ENCODE measurements at places on chromosomes 3 and 15.

DNA sequence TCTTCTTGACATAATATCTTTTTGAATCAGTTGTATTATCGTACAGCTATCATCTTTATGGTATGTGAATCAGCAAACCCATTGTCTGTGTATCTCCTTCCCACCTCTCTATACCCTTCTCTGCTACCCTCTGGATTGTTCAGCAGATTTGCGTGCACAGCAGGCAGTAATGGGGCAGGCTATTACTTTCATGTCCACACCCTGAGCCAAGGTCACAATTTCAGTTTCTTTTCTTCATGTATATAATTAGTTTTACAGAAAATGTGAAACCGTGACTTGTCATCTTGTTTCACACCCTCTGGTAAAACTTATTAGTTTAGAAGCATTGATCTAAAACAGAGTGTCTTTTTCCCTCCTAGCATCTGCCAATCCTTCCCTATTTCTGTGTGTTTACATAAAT is 770.4 kb upstream of the SEMA6D start:
- DNase-seq = no peak

- DNase-seq = no peak
Measured at GRCh38 chr15:88057836-88058235, 198.7 kb downstream of the NTRK3 start.

- peak; percentile 25 for DNase-seq
Measured at GRCh38 chr3:12895391-12896062, 54.2 kb upstream of the RPL32 start.

- DNase-seq = no peak
Measured at GRCh38 chr15:50542887-50543210, 3.6 kb downstream of the USP50 start.

DNA sequence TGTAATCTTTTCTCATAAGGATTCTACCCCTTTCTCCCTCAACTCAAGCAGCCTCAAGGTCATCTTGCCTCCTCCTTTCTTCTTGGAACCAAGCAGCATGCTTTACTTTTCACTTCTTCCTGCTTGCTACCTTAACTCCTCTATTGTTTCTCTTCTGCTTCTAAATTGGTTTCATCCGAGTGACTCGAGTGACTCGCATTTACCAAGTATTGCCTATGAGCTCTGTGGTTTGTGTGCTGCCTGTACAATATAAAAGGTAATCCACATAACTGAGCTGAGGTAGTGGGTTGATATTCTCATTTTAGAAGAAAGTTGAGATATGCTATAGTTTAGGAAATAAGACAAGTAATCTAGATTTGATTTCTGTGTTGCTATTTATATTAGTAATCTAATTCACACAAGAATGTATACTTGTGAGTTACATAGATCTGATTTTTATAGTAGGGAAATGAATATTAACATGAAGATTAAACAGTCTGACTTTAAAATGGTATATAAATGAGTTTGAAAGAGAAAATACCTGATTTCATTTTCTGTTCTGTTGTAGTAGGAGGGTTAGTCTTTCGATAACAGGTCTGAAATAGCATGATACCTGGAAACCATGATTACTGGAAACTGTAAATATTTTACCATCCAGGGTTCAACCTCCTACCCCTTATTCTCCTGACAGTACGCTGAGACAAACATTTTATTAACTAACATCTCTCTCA is 5.5 kb downstream of the HHLA2 start:
- no peak for DNase-seq

DNA sequence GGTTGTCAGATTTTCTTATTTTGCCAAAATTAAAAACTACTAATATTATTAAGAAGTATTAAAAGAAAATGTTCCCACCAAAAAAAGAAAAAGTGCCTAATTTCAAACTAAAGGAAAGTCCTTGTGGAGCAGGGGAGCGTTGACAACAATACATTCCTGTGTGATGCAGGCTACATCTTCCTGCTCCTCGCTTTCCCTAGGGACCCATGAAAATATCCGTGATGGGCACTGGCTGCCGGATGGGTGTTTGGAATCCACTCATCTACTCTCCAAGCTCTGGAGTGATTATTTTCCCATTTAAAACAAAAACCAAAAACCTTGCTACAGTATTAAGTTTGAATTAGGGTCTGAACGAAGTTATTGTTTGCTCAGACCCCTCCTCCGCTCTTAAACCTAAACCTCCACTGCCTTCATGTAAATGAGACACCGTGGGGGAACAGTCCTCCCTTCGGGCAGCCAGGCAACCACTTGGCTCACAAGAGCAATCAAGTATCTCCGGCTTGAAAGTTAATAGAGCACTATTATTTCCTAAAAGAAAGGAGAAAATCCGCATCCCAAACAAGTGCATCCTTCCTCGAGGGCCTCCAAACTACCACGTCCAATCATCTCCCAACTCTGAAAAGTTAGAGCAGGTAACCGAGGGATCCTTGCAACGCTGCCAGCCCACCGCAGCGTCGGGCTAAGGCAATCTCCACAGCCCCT is 1.5 kb downstream of the ITGB5 start:
- no peak for DNase-seq

DNA sequence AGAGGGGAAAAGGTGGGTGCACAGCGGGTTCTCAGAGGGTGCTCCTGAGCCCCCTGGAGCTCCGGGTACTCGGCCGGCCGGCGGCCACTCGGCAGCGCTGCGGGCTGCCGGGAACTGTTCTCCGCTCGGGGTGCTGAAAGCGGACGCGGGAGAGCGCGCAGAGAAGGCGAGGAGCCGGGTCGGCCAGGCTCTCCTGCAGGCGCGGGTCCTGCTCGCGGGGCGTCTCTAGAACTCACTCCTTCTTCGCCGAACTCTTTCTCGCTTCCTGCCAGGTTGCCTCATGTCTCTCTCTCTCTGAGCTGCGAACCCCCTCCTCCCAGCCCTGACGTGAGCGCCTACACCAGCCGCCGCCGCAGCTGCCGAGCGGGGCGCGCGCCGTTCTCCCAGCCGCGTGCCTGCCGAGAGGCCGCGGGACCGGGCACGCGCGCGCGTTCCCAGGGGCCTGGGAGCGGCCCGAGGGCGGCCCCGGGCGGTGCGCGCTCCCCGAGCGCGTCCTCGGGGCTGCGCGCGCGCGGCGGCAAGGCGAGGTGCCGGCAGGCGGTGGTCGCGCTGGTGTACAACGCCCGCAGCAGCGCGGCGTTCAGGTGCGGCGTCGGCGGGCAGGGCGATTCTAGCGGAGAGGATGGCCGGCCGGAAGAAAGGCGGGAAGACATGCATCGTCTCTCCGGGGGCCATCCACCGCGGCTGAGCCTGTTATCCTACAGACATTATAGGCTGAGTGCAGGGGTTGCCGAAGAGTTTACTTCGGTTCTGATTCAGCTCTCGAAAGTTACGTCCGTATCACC is at the start of gene PEX5L:
Gene PEX5L, minus strand, starts transcription at position 267 of the 785 bp plus-strand sequence. CDS start 338 bp downstream, outside the sequence.
- DNase-seq = peak; percentile 88

DNA sequence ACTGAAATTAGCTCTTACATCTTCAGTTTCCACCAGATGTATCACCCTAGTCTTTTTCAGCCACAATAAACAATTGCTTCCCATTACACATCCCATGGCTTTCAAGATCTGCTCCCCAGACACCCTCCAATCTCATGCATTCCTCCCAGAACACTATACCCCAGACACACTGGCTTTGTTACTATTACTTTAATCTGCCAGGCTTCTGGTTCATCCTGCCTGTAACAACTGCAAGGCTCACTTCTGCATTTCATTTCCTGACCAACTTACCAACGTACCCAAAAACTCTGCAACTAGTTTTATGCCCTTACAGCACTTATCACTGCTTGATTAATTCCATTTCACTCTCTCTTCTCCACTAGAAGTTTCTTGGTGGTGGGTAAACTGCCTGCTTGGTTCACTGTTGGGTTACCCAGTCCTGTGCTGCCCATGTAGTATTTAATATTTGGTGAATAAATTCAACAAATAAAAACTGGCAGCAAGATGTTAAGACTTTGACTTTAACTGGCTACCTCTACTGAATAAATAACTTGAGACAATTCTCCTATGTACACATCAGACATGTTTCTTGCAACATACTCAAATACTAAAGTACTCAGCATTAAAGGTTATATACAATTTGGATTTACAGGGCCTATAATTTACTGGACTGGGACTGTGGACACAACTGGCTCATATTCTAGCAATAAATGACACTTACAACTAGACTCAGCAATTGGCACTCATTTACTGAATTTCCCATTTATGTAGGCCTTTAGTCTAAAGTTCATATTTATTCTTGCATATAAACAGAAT is 2.7 kb downstream of the RPL22L1 start:
- DNase-seq = no peak

DNA sequence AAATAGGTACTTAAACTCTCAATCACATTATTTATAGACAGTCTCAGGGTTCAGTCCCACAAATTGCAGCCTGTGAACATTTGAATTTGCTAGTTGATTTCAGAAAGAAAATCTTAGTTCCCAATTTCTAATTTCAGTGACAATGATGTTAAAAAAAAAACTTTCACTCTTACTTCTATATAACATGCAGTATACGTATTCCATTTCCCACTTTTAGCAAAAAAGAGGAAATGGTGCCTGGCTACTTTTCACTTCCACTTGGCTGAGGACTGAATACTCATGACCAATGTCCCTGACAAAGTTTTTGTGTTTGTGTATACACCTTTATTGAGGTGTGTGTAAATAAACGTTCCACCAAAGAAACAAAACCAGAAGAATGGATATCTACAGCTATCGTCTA is 32.1 kb upstream of the XCR1 start:
- no peak for DNase-seq

DNA sequence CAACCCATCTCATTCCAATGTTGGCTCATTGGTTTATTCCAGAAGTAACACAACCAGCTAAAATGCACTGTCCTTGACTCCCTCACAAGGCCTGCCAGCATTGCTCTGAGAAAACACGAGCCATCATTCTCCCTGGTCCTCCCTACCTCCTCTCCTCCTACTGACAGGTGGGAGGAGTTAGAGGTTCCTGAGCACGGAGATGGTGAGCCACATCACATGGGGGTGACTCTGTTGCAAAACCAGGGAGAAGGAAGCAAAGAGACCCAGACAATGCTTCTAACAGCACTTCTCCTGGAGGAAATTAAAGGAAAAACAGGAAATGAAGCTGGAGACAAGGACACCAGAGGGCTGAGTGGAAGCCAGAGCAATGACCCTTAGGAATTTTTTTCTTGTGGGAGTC is 667.4 kb downstream of the NTRK3 start:
- DNase-seq = no peak

DNA sequence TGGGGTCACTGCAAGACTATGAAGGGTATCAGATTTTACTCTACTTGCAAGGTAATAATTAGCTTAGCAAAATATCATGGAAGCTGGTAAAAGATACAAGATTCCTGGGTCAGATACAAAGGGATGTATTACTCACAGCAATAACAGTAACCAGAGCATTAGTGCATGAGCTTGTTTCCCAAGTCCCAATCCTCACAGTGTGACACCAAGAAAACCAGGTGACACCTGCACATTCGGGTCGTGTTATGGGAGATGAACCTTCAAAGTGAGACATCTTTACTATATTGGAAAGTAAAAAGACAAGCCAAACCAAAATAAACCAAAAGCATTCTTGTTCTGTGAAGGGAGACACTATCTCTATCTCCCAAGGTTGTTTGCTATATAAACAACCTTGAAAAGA is 528.7 kb upstream of the TGFBR2 start:
- no peak for DNase-seq

DNA sequence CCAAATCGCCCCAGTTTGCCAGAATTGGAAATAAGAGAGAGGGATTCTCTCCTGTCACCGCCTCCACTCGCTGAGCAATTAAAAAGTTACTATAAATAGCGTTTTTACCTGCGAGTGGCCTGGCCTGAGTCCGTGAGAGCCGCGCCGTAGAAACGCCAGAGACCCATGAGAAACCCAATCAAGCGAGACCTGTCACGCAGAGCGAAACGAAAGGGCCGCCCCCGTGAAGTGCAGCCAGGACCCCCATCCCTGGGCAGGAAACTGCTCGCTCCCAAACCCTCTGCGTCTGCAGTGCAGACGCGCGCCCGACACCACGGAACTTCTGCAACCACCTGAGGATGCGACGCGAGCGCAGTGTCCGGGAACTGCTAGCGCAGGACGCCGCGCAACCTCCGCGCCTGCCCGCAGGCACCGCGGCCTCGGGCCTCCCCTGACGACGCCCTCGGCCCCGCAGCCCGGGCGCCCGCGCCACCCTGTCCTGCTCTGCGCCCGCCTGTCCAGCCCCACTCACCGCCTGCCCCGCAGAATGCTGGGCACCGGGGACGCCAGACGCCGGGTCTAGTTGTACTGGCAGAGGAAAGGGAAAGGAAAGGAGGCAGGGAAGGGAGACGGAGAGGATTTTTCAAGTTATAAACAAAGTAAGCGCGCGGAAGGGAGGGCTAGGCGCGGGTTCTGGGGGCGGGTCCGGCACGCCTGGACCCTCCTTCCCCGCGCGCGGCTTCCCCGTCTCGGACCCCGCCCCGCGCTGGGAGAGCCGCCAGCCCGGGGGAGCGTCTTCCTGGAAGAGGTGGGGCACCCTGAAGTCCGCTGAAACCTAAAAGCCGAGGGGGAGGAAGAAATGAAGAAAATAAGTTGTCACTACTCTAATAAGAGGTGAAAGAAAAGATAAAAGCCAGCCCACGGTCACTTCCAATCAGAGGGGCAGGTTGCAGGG is at the start of gene PLSCR4:
Gene PLSCR4, minus strand, starts transcription at position 657 of the 934 bp plus-strand sequence. CDS start 29,034 bp downstream, outside the sequence.
- DNase-seq = peak; percentile 57

GRCh38 chr15:27422997-27423396 is 452.0 kb downstream of the GABRG3 start:
- DNase-seq = no peak

- DNase-seq = no peak
Measured at GRCh38 chr3:156533205-156533604, 21.7 kb downstream of the SSR3 start.

DNA sequence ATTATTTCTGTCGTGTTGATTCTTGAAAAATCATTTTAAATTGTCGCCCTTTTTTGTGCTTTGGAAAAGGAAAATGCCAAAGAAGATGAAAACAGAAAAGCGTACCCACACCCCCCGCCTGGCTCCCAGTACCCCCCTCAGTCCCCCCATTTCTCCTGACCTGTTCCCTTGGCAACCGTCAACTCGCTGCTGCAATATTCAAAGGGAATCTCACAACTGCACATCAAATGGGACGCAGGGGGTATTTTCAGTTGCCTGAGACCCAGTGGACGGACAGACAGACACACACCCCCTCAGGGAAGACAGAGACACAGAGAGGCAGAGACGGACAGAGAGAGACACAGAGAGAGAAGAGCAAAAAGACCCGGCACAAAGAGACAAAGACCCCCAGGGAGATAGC is 83.5 kb upstream of the PRR20G start:
- no peak for DNase-seq

Measured in WERI-Rb-1 (cell line).